Stimulated activated CD8-positive, alpha-beta memory T cell treated with anti-CD3 and anti-CD28 coated beads, Interleukin-4, amount 100 ng/mL, for 1 hour (primary cell): ENCODE measurements at places on chromosomes 2 and 18.

DNA sequence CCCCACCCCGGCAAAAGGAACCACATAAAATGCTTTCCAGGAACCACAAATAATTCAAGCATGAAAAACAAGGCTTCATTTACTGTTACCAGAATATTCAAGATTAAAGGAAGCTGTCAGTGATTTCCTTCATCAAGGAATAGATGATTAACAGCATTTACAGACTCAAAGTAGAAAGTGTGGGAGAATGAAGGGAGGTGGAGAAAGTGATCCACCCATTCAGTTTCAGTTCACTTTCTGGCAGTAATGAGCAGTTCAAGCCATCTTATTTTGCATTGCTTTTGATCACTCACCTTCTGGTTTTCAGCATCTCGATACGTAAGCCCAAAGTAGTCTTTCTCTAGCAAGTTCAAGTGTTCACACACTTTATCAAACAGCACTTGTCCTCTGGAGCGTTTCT, 99.0 kb downstream of the EPB41L3 start:
- DNase-seq = no peak

DNA sequence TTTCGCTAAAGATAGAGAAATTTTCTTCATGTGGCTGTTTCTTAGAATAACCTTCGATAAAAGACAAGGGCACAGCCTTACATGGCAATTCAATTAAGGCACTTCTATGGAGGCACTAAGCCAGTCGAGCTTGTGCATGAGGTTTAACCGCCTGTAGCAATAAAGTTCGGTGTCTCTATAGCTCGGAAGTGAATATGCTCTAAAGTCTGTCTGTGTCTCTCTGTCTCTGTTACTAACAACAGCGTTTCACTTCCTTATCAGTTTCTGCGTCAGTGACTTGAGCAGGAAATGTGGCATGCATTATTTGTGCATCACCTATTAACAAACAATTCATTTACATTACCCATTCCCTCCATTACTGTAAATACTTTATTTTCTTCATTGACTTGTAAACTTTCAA, 365.1 kb upstream of the NETO1 start:
- DNase-seq = no peak

GRCh38 chr2:151217343-151217742, 44.3 kb downstream of the RBM43 start:
- no peak for DNase-seq

GRCh38 chr18:73535189-73535588, 612.4 kb downstream of the FBXO15 start:
- no peak for DNase-seq

DNA sequence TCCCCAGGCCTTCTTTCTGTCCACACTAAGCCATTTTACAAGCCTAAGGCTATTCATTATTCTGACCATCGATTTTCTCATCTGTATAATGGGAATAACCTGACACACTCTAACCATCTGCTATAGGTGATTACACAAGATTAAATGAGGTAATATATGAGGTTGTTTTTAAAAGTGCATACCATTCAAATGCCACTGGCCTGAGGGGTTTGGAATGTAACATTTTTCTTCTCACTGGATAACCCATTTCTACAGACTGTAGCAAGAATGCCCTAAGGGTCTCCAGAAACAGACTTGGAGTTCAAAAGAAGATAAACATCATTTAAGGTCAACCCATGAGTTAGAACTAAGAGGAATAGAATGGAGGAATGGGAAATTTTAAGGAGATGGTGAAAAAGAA, 111.7 kb upstream of the SETBP1 start:
- DNase-seq = no peak

GRCh38 chr2:241456546-241456945, 51.8 kb downstream of the STK25 start:
- no peak for DNase-seq

- no peak for DNase-seq
Measured at GRCh38 chr18:62152844-62153243, 34.0 kb downstream of the PIGN start.

GRCh38 chr2:64448041-64448426, 5.9 kb upstream of the LGALSL start:
- no peak for DNase-seq

GRCh38 chr2:10911291-10912075, at the start of gene KCNF1:
TSS of gene KCNF1 (plus strand) at chr2:10911934. CDS start at chr2:10912427, 493 bp downstream.
- no peak for DNase-seq

DNA sequence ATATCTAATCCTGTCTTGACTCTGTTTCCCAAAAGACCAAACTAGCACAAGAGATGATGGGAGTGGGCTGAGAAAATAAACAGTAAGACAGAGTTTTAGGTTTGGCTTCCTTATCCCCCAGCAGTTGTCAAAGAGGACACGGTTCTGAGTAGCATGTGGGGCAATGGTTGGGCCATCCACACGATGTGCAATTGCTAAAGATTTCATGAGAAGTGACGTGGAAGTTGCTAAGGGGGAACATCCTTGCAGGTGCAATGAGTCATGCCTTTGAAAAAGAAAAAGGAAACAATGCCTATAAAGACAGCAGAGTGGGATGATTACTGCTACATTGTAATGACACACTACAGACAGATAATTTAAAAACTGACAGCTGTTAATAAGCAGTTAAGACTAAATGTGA, 1395.8 kb downstream of the LRP1B start:
- no peak for DNase-seq

DNA sequence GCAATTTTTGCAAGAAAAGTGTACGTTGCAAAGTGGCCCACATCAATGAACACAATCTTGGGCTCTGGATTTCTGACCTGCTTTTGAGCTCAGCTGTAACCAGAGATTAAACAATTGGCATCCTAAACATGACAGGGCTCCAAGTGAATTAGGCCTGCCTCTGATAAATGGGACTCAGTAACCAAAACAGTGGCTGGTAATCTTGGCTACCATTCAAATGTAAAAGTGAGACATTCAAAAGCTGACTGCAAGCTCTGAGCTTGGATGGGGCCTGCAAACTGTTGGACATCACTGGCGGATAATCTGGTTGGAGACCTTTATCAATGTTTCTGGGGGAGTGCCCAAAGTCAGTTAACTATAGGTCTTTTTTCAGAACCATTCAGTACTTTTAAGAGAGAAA, 160.7 kb downstream of the RAB3GAP1 start:
- DNase-seq = no peak
